AG10803 (cell line): ENCODE measurements at places on chromosomes 3 and 15.

DNA sequence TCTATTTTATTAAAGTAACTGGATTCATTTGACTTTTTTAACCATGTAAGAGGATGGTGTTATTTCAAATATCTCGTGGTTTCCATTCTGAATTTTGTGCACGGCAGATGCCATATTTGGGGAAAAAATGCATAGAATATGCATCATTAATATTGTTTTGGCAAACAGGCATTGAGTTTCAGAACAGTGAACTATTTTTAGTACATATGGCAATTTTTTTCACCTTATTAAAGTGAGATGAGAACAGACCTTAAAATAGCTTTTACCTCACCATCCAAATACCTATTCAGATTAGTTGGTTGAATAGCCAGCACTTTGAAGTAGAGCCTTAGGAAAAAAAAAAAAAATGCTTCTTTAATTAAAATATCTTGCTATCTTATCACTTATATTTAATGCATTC lies 117.3 kb upstream of the FLNB start:
- peak; percentile 17 for DNase-seq

GRCh38 chr3:14145670-14146380 lies 21.0 kb downstream of the TMEM43 start:
- no peak for DNase-seq

GRCh38 chr3:26562021-26562768 lies 60.4 kb upstream of the LRRC3B start:
- DNase-seq: no peak

- no peak for DNase-seq
Measured at GRCh38 chr3:34229876-34230275, 431.4 kb downstream of the PDCD6IP start.

DNA sequence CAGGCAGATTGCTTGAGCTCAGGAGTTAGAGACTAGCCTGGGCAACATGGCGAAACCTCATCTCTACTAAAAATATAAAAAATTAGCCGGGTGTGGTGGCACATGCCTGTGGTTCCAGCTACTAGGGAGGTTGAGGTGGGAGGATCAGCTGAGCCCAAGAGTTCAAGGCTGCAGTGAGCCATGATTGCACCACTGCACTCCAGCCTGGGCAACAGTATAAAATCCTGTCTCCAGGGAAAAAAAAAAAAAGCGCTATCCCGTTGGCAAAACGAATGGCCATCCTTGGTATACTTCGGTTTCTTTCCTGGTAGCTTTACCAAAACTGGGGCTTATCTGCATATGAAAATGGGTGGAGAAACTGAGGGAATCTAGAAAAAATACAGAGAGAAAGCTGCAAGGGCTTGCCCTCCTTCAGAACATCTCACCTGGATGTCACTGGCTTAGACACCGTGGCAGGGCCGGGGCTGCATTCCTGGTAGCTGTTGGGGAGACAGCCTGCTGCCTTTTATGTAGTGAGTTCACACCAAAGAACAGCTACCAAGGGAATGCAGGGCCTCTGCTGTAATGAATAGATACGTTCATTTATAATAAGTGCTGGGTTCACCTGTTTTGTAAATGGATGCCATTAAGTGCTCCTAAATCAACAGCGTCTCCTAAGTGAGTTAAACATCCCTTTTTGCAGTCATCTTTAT lies 96.0 kb downstream of the IQSEC1 start:
- DNase-seq: no peak

DNA sequence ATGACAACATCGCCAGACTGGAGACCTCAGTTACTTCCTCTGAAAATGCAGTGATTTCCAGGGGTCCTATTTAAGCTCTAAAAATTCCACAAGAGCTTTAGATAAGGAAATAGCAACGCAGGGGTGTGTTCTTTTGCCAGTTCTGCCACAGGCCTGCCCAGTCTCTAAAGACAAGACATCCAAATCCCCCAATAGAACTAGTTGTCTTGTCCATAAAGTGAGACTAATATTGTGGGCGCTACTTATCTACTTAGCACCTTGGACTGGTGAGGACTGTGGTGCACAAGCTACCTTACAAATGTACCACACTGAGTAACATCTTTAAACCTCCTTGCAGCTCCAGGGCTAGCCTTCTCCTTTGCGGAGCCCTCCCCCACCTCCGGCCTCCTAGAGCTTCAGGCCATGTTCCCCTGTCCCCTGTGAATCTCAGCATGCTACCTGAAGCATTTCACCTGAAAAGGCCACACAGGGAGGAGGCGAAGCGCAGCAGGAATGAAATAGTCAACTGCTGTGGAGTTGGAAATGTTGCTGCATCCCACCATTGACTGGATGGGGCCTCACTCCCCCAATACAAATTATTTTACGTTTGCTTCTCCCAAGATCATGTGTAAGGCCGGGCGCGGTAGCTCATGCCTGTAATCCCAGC lies 9.6 kb upstream of the LRRC2 start:
- DNase-seq: no peak

DNA sequence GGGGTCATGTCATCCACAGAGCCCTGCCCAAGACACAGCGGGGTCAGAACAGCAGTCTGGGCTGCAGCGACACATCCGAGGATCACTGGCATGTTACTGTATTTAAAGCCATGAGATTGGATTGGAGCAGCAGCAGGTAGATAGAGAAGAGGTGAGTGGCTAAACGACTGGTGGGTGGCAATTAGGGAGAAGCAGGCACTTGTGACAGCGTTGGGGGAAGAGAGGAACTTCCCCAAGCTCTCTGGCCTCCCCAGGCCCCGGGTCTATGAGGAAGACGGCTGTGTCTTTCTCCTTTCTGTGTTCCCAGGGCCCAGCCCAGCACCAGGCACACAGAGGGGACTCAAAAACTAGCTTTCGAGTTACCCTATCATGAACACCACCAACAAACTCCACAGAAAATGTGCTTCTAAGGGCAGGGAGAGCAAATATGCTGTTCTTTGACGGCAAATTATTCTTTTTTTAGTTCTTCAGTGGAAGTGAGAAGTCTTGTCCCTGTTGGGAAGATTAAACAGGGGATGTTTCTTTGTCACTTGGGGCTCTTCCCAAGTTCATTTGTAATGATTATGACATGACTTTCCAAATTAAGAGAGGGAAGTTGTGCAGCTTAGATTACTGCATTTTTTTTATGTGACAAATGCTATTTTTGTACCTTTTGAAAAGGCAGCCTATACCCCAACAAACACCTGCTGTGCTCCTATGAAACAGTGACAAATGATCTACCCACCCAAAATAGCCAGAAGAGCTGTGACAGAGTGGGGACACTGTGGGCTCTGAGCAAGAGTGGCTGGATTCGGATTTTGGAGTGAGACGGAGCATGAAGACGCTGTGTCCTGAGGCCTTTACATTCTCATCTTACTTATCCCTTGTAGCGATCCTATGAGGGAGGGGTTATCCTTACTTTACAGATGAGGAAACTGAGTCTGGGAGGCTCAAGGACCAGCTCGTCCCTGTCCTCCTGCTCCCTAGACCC lies 7.2 kb upstream of the SYNM start:
- no peak for DNase-seq

DNA sequence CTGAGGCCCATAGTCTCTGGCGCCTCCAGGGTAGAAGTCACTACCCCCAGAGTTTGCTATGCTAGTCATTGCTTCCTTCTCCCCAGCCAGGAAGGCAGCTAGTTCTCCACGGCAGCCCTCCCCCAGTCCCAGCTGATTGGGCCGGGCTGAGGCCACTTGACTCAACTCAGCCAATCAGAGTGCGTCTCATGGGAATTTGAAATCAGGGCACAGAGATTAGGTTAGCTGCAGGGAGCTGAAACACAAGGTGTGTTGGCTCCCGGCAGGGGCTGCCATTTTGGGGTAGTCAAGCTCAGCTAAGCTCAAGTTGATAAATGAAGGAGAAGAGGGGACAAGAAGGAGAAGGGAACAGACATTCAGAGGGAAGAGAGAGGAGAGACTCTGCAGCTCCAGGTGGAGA lies 32.8 kb downstream of the LINGO1 start:
- no peak for DNase-seq

- DNase-seq: peak; percentile 11
Measured at GRCh38 chr3:133662278-133662651, 524 bp upstream of the TOPBP1 start.
